Subcutaneous adipose tissue (tissue), 4 donors: ENCODE measurements at places on chromosomes 2 and 18. TPM values are rescaled to one million over a fixed set of nuclear protein-coding genes. Genes with fewer than 3 reads are reported as not detected.

Gene REG3A
- total RNA-seq: not detected

Gene DES
- 20.5 TPM for total RNA-seq

Gene EFHD1
- 41.2 TPM for total RNA-seq

Gene ARHGAP25
- total RNA-seq: 14.8 TPM

Gene DUSP28
- total RNA-seq: 7.2 TPM

Gene EGR4
- total RNA-seq: not detected

Gene NPHP1
- 11.4 TPM for total RNA-seq

Gene LRRTM4
- not detected for total RNA-seq

Gene SPAST
- total RNA-seq: 26.9 TPM

Gene UGT1A5
- not detected for total RNA-seq

Gene IL36RN
- total RNA-seq: not detected

Gene CD226
- total RNA-seq: 0.49 TPM

Gene KLHL41
- not detected for total RNA-seq

Gene TEKT4
- not detected for total RNA-seq

Gene IL1RN
- 105 TPM for total RNA-seq

Gene DPYSL5
- not detected for total RNA-seq

Gene TCF23
- not detected for total RNA-seq

Gene GALNT5
- under 0.01 TPM for total RNA-seq

Gene CIB4
- not detected for total RNA-seq

Gene GPR17
- total RNA-seq: not detected

Gene EVA1A
- total RNA-seq: 0.33 TPM

Gene FIGLA
- not detected for total RNA-seq

Gene CD302
- total RNA-seq: 198 TPM

Gene FHL2
- 29.4 TPM for total RNA-seq

Gene PJVK
- 5.3 TPM for total RNA-seq
